SJSA1 (cell line): ENCODE measurements at places on chromosomes 2 and 18. TPM values are rescaled to one million over a fixed set of nuclear protein-coding genes. Genes with fewer than 3 reads are reported as not detected.

Gene SLC9A4
- total RNA-seq: not detected in 2 replicates

DNA sequence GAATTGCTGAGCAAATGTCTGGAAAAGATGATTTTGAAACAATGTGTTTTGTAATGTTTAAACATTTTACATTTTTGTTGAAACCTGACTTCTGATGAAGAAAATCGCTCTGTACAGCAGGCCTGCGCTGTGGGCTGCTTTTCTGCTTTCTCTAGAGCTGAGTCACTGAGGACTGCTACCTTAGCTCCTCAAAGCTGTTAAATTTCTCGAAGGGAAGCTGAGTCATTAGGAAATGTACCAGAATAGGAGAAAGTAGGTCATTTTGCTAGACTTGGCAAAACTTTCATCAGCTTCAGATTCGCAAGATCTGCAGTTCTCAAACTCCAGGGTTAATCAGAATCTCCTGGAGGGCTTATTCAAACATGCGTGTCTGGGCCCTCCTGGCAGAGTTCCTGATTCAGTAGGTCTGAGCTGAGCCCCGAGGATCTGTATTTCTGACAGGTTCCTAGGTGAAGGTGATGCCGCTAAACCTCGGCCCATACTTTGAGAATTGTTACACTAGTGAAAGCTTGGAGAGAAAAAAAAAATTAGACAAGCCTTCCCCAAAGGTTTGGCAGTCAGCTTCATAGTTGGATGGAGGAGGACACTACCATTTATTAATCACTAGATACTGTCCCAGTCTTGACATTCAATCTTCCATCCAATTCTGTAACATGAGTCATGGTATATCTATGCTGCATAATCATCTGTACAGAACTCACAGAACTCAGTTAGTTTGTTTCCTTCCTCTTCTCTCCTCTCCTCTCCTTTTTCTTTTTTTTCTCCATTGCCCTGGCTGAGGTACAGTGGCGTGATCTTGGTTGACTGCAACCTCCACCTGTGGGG is 297.6 kb downstream of the PARD3B start:
- DNase-seq: peak; percentile 70

GRCh38 chr2:47087051-47087450 is 68.1 kb downstream of the STPG4 start:
- no peak for DNase-seq

- DNase-seq: no peak
These were observed 73.5 kb downstream of the MYO1B start for GRCh38 chr2:191318729-191319078.

DNA sequence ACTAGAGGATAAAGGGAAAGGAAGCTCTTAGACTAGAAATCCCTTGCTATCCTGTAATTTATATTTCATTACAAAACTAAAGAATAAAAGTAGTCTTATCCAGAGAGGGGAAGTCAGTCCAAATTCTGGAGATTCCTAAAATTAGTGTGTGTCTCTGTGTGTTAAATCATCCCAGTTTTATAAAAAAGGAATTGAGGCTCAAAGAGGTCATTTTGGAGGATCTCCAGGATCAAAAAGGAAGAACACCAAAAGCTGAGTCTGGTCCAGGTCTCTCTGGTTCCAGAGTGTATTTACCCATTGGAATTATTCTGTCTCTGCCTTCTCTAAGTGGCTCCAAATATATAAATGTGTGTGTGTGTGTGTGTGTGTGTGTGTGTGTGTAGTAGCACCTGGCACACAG is 166.7 kb downstream of the NRXN1 start:
- no peak for DNase-seq

DNA sequence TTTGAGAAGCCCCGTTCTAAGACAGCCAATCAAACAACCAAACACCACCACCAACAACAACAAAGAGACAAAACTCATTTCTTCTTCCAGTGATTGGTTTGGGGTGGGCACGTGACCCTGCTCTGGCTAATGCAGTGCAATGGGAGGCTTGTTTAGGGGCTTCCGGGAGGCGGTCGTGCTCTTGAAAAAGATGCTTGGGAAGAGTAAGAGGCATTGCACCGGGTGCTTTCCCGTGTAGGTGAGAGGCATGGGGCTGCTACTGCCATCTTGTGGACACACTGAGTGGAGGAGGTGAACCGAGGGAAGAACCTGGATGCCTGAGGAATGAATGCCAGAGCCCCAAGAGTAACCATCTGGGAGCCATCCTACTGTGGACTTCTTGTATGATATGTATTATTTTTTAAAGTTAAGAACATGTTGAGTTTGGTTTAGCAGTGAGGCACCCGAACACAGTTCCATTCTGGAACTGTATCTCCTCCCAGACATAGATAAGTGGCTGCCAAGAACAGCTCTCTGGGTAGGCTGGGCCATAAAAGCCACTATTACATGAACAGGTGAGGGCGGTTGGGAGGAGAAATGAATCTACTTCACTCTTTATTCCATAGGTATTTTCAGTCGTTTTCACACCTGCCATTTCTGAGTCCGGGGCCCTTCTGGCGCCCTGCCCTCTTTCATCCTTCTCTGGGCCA is 19.1 kb upstream of the ARHGAP25 start:
- DNase-seq: no peak

GRCh38 chr2:159454185-159454584 is 162.2 kb downstream of the BAZ2B start:
- no peak for DNase-seq
